ENCODE measurements at places on chromosomes 16 and 17.

DNA sequence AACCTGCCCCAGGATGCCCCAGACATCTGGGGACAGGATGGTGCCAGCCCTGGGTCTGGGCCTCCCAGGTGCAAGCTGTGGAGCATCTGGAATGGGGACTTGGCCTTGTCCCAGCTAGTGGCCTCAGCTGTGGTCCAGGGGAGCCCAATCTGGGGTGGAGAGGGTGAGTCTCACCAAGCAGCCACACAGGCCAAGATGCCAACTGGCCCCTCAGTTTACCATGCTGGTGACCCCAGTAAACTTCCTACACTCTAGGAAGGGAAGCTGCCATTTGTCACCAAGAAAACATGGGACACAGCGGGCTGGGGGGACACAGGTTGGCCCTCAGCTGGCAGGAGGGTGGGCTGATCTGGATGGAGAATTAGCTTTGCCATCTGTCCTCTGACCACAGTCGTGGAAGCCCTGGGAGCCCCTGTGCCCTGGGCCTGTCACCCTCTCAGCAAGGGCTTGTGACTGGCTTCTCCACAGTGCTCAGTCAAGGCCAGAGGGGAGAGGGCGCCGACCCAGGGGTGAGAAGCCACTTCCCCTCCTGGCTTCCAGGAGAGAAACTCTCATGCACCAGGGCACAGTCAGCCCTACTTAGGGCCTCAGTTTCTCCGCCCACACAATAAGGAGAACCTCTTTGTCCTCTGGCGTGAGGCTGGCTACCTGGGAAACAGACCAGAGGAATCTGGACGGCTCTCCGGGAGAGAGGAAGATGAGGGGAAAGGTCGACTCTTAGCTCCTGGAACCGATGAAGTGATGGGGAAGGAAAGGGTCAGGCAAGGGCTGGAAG, 126.4 kb upstream of the SMURF2 start:
- DNase-seq = no peak

GRCh38 chr16:67926181-67926750, 5.4 kb downstream of the CTRL start:
- no peak for DNase-seq

- DNase-seq = no peak
Measured at GRCh38 chr17:79010304-79010646, 711 bp upstream of the CANT1 start.

GRCh38 chr16:17391715-17392114, 79.0 kb downstream of the XYLT1 start:
- no peak for DNase-seq

GRCh38 chr17:53270936-53271335, 551.8 kb upstream of the KIF2B start:
- no peak for DNase-seq

GRCh38 chr16:67530013-67530939, 1.6 kb downstream of the RIPOR1 start:
- no peak for DNase-seq

GRCh38 chr16:17359788-17360390, 110.9 kb downstream of the XYLT1 start:
- no peak for DNase-seq

GRCh38 chr16:51607201-51607651, 456.2 kb upstream of the SALL1 start:
- DNase-seq = no peak

- no peak for DNase-seq
Measured at GRCh38 chr17:34319039-34319483, at the start of gene CCL8. TSS of gene CCL8 (plus strand) at chr17:34319435. CDS start at chr17:34319502, 67 bp downstream.

DNA sequence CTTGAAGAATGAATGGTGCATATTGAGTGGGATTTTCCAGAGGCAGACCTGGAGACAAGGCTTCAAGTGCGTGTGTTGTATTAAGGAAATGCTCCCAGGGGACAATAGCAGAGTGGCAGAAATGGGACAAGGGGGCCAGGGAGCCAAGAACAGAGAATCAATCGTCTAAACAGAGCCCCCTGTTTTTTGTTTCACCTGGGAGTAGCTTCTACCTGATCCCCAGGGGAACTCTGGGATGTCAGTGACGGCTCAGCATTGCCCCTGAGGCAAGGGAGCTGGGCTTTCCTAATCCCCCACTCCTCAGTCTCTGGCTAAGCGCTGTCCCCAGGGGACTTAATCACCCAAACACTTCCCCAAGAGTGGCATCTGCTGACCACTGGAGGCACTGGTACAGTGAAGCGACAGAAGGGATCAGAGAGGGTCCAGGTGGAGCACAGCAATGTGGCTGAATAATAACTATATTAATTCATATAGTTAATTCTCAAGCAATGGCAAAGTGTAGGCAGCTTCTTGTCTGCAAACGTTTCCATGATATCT, 35.7 kb upstream of the C16orf78 start:
- DNase-seq = no peak

GRCh38 chr17:1493291-1493980, 950 bp upstream of the MYO1C start:
- no peak for DNase-seq

DNA sequence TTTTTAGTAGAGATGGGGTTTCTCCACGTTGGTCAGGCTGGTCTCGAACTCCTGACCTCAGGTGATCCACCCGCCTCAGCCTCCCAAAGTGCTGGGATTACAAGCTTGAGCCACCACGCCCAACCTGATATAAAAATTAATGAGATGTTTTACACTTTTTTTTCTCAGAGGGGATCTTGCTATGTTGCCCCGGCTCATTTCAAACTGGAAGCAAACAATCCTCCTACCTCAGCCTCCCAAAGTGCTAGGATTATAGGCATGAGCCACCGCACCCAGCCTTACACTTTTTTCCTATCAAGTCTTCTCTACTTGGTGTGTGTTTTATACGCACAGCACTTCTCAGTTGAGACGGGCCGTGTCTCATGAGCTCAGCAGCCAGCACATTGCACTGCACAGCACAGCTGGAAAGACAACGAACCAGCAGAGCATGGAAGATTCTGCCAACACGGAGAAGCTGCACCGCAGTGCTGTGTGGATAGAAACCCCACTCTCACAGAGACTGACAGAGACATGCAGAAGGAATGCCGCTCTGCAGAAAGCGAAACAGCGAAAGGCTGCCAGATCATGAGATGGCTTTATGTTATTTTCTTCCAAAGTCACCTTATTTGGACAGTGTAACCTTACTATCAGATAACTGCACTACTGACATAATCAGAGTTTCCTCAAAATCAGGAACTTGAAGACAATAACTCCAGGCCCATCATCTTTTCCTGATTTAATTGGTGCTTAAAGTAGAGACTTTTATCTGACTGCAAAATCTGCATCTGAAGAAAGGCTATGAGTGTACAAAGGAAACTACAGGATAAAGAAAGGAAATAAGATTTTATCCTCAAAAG, 6.5 kb upstream of the QRICH2 start:
- DNase-seq = no peak

- DNase-seq = no peak
Measured at GRCh38 chr17:74547264-74547663, 1.3 kb upstream of the CD300C start.
